ENCODE measurements at places on chromosomes 13 and 19.

DNA sequence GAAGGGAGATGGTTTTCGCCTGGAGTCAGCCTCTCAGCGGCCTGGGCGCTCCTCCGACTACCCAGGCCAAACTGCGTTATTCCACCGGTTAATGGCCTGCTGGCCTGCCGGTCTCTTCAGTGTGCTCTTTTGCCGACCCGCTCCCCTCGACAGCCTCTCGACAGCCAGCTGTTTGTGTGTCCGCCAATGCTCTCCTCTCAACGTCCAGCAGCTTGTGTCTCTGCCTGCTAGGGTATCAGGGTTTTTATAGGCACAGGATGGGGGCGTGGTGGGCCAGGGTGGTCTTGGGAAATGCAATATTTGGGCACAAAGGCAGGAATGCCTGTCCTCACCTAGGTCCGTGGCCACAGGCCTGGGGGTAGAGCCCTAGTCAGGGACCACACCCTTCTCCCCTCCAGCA is 1.5 kb upstream of the ZNF235 start:
- no peak for DNase-seq

DNA sequence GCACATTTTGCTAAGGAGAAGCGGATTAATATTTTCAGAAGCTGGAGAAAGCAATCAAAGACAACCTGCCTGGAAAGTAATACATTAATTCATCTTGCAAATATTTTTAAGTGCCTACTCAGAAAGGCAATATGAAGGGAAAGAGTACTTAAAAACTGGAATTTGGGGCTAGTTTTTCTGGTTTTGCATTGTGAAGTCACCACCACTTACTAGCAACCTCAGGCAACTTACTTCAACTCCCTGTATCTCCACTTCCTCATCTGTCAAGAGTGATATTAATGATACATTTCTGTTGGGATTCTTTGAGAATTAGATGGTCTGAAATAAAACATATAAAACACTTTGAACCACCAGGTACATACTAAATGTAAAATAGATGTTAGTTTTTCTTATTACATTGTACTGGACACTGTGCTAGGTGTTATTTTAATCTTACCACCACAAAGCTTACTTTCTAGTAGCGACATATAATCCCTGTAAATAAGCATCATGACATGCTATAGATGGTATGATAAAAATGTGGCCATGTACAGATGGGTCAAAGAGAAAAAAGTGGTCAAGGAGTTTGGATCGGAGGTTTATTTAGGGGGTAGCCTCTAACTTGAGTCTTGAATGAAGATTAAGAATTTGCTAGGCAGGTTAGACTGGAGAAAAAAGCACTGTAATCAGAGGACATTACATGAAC is 101.2 kb downstream of the SPRY2 start:
- no peak for DNase-seq

- no peak for DNase-seq
Observed at GRCh38 chr13:36884235-36884634, 35.8 kb downstream of the SMAD9 start.

DNA sequence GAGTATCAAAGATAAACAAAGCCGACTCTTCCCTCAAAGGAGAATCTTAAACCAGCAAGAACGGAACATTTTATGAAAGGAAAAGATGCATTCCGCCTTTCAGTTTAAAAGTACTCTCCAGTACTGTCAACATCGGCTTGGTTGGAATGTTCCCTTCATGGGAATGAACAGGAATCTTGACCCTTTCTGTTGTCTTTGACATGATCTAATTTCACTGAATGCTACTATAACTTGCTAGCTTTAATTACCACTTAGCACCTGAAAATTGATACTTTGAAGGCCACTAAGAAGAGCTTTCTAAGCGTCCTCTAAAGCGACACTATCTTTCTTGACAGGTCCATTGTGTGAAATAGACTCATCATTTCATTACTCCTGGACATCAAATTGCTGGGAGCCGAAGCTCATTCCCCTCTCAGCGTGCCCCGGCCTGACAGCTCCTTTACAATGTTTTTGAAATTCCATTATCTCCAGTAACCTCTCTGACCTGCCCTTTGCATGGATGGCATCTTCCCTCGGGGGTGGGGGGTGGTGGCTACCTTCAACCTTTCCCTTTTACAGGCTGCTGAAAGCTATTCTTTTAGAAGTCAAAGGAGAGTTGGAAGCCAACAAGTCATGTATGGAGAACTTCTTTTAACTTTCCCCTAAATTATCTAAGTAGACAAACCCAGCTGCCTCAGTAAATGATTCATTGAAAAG is 67.9 kb downstream of the EFNB2 start:
- no peak for DNase-seq

DNA sequence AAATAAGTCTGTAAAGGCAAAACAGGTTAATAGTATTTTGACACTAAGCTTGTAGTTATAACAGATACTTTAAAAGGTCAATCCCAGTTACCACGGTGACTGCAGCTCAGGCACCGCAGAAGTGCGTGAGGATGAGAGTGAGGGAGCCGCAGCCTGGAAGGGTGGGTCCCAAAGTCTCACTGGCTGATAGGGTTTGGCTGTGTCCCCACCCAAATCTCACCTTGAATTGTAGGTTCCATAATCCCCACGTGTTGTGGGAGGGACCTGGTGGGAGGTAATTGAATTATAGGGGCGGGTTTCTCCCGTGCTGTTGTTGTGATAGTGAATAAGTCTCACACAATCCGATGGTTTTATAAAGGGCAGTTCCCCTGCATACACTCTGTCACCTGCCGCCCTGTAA is 40.0 kb upstream of the GAS6 start:
- no peak for DNase-seq

- no peak for DNase-seq
Observed at GRCh38 chr13:58843071-58843470, 1211.5 kb downstream of the PCDH17 start.

- no peak for DNase-seq
Observed at GRCh38 chr19:4983346-4984105, 14.6 kb downstream of the KDM4B start.

- DNase-seq, result no peak
Observed at GRCh38 chr13:94711561-94712286, 621 bp downstream of the SOX21 start.

GRCh38 chr13:100564444-100565223 is 24.0 kb downstream of the GGACT start:
- DNase-seq, result no peak

GRCh38 chr19:42613666-42614065 is 18.9 kb upstream of the CEACAM8 start:
- no peak for DNase-seq

- DNase-seq, result peak; percentile 70
Observed at GRCh38 chr19:45187421-45188100, 9.0 kb downstream of the BLOC1S3 start.

- no peak for DNase-seq
Observed at GRCh38 chr13:31769575-31769974, 30.2 kb downstream of the RXFP2 start.

DNA sequence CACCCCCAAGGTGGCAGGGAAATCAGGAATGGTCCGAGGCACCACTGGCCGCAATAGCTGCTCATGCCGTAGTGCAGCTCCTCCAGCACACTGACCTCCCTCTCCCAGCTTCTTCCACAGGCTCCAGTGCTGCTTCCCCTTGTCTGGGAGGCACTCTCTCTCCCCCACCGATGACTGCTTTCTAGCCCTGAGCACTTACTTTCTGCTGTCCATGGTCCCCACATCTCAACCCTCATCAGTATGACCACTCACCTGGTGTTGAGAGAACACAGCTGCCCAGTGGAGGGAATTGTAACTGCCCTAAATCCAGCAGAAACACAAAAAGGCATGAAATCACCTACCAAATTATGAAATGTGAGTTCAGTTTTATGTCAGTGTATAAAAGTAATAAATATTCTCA is 28.9 kb upstream of the TPP2 start:
- no peak for DNase-seq

- DNase-seq, result no peak
Observed at GRCh38 chr13:28830580-28830979, 10.4 kb downstream of the MTUS2 start.

- no peak for DNase-seq
Observed at GRCh38 chr13:48263196-48263595, 30.2 kb downstream of the ITM2B start.

GRCh38 chr13:77774181-77774580 is 76.7 kb downstream of the SLAIN1 start:
- no peak for DNase-seq

- DNase-seq, result no peak
Observed at GRCh38 chr13:77492982-77493381, 42.5 kb upstream of the SCEL start.

- DNase-seq, result no peak
Observed at GRCh38 chr13:53379485-53379884, 350.9 kb downstream of the OLFM4 start.

GRCh38 chr13:20239748-20240147 is 7.6 kb upstream of the GJB6 start:
- DNase-seq, result no peak

DNA sequence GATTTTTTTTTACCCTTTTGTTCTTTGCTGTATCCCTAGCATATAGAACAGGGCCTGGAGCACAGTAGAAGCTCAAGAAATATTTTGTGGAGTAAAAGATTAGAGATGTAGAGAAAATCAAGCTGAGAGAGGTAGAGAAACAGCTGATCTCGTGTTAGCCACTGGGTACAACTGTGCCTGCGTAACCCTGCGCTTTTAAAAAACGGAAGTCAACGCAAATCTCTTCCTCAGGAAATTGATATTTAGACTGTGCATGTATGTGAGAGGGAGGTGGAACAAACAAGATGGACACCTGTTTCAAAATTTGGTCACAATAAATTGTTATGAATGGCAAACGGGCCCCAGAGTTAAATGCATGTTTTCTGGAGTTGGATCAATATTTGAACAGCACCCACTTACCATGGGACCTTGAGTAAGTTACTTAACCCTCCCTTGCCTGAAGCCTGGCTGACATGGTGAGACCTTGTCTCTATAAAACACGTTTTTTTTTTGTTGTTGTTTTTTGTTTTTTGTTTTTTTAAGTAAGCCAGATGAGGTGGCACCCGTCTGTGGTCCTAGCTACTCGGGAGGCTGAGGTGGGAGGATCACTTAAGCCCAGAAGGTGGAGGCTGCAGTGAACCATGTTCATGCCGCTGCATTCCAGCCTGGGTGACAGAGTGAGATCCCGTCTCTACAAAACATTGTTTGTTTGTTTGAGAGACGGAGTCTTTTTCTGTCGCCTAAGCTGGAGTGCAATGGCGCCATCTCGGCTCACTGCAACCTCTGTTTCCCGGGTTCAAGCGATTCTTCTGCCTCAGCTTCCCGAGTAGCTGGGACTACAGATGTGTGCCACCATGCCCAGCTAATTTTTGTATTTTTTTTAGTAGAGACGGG is 3.3 kb upstream of the EPOR start:
- DNase-seq, result no peak

GRCh38 chr19:53991224-53992113 is at the start of gene CACNG6:
Gene CACNG6, plus strand, starts transcription at chr19:53991637. Its CDS starts 1,241 bp downstream, at chr19:53992878.
- no peak for DNase-seq

- no peak for DNase-seq
Observed at GRCh38 chr13:78339927-78340326, 263.4 kb downstream of the POU4F1 start.

GRCh38 chr13:39561971-39562370 is 41.0 kb downstream of the LHFPL6 start:
- no peak for DNase-seq

- DNase-seq, result no peak
Observed at GRCh38 chr13:73717632-73718031, 416.6 kb downstream of the KLF12 start.

DNA sequence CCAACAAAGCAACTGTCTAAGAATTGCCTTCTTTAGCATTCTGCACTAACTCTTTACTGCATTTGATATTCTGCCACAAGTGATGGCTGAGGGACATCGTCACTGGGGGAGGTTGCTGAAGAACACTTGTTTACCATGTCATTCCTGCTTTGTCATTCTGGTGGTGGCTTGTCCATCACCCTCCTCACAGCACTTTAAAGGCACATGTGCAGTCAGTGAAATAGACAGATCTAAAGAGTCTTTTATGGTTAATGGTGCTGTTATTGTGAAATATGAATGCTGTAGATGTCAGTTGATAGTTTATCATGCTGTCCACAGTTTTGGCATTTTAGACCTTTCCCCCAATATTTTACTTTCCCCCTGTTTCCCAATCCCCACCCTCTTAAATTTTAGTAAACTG is 120.9 kb upstream of the TSC22D1 start:
- DNase-seq, result no peak

- no peak for DNase-seq
Observed at GRCh38 chr19:44684892-44685863, 13.8 kb upstream of the CEACAM16 start.

DNA sequence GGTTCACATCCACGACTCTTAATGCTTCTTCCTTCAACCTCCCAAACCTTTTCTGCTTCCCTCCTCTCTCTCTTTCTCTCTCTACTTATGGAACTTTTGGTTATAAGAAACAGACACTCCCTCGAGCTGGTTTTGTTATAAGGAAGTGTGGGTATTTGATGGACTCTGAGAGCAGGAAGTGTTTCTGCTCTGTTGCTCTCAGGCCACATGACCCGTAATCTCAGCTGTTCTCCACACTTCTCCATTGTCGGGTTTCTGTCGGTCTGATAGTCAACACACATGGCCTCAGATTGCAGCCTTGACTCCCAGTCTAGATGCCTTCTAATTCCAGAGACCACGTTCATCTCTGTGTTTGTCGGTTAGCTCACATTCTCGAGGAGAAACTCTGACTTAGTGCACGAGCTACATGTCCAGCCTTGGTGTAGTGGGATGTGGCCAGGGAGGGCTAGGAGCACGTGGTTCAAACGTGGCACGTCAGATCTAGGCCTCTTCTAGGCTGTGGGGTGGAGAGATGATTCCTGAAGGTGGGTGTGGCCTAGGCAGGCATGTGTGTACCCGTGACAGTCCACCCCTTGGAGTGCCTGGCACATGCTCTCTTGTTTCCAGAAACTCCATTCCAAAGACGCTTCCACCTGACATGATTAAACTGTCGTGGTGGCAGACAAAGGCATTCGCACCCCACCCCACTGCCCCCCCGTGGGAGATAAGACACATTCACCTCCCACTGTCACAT is 26.3 kb downstream of the CNFN start:
- DNase-seq, result no peak

DNA sequence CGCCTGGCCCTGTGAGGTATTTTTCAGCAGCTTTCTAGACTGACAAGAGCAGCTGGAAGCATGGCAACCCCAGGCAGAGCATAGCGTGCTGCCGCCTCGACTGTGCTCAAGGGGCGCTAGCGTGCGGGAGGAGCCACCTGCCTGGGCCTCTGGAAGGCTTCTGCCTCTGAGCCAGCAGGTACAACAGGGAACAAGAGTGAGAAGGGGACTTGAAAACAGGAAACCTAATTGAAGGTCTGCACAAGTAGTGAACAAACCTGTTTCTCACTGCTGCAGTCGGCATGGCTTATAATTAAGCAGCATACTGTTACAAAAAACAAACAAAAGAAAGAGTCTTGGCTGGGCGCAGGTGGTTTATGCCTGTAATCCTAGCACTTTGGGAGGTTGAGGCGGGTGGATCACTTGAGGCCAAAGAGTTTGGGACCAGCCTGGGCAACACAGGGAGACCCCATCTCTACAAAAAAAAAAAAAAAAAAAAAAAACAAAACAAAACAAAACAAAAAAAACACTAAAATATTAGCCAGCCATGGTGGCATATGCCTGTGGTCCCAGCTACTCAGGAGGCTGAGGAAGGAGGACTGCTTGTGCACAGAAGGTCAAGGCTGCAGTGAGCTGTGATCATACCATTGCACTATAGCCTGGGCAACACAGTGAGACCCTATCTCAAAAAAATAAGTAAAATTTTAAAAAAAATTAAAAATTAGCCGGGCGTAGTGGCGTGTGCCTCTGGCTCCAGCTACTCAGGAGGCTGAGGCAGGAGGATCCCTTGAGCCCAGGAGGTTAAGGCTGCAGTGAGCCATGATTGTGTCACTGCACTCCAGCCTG is 12.6 kb upstream of the GARRE1 start:
- DNase-seq, result no peak

Data from stimulated activated naive CD4-positive, alpha-beta T cell (primary cell).